ENCODE measurements at places on chromosomes 7 and 10. TPM values are rescaled to one million over a fixed set of nuclear protein-coding genes. Genes with fewer than 3 reads are reported as not detected.

- H3K4me3 ChIP-seq, result no peak overlapping the region
- H3K27me3 ChIP-seq, result no peaks in the 10 kb centered on the region
- no peak for DNase-seq
Measured at GRCh38 chr7:94154858-94155257, 150.7 kb upstream of the BET1 start.

DNA sequence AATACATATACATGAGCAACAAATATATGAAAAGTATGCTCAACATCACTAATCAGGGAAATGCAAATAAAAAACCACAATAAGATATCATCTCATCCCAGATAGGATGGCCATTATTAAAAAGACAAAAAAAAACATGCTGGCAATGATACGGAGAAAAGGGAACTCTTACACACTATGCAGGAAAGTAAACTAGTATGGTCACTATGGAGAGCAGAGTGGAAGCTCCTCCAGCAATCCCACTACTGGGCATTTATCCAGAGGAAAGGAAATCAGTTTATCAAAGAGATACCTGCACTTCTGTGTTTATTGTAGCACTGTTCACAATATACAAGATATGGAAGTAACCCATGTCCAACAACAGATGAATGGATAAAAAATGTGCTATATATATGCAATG, 217.5 kb downstream of the SDK1 start:
- H3K27ac ChIP-seq, result no peak overlapping the region
- H3K4me3 ChIP-seq, result no peak overlapping the region
- peaks cover 56% of the 10 kb centered on the region for H3K4me1 ChIP-seq

DNA sequence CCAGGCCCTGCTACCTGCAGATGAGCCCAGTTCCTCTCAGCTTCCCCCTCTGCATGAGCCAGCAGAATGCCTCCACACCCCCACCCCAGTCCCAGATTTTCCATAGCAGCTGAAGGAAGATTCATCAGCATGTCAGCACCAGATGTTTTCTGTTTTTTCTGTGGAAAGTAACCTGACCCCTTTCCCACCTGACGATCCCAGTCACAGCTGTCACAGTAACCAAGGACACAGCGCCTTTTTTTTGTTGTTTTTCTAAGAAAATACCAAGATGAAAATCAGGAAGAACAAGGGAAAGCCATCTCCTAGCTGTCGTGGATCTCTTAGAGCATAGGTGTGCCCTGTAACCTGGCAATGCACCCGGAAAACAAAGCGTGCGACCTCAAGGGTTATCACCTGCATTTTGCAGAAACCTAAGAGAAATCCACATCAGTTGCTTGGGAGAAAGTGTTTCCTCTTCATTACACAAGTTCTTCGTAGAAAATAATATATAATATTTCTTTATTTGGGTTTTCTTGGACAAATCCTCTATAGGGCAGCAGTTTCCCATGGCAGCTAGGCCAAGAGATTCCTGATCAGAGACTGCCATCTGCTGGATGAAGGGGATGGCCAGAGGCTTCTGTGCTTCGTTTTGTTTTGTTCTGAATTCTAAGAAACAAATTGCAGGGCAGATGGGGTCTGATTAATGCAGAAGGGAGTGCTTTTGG, 401.9 kb downstream of the TNS3 start:
- peaks cover 8% of the 10 kb centered on the region for H3K4me1 ChIP-seq
- peaks cover 13% of the 10 kb centered on the region for H3K27me3 ChIP-seq
- peak; percentile 53 for DNase-seq
- H3K36me3 ChIP-seq, result peaks cover 3% of the 10 kb centered on the region
- no peak overlapping the region for H3K27ac ChIP-seq

DNA sequence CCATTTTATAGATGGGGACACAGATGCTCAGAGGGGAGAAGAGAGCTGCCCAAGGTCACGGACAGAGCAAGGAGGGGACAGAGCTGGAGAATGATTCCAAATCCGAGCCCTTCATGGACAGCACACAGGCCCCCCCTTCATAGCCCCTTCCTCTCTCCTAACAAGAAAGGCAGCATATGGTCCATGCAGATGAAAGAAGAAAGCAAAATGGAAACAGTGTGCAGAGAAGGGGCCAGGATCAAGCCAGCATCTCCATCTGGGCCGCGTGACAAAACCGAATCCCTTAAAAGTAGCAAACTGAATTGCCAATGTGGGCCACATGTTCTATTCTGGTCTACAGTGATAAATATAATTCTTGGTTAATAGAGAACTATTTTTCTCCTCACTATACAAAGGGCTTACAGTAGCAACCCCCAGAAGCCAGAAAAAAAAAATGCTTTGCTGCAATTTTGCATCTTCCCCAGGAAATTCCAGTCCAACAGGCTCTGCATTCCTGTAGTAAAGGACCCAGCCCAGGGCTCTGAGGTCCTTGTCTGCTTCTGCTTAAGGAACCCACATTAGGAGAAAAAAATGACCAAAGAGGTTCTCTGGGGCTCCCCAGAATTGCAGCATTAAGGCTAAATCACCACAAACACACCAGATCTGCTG, 7.8 kb downstream of the CPXM2 start:
- peaks cover 2% of the 10 kb centered on the region for H3K4me1 ChIP-seq
- H3K27ac ChIP-seq, result no peak overlapping the region
- no peak overlapping the region for H3K4me3 ChIP-seq
- H3K36me3 ChIP-seq, result no peaks in the 10 kb centered on the region

DNA sequence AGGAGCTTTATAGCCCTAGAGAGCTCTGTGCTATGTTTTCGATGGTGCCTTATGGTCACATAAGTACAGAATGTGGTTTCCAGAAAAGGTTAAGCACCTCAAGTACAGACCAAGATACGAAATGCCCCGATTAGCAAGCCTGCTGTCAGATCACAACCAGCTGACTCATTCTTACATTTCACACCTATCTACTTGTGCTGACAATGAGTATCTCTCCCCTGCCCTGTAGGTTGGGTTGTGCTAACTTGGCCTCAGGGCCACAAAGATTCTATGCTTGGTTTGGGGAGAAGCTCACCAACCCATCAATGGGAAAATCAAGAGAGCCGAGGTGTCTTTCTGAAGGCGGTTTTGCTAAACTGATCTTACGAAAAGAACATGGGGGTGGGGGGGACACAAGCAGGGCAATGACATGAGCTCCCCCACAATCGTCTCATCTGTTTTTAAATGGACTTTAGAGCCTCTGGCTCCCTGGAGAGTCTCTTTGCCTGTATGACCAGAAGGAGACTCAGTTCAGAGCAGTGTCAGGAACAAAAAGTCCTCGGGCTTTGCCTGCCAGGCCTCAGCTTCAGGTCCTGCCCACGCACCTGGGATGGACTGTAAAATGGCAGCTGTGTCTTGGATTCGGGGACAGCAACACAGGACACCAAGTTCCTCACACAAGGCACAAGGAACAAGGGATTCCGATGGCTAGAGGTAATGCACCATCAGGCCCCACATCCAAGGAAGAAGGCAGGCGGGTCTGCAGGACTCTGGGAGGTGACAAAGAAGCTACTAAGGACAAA, 55.1 kb downstream of the FAM53B start:
- H3K4me1 ChIP-seq, result peaks cover 7% of the 10 kb centered on the region
- peaks cover 2% of the 10 kb centered on the region for H3K36me3 ChIP-seq
- DNase-seq, result no peak
- H3K27ac ChIP-seq, result peak overlapping the region; percentile 45

GRCh38 chr10:48667960-48668590, 16.6 kb upstream of the WDFY4 start:
- DNase-seq, result no peak
- peaks cover 27% of the 10 kb centered on the region for H3K27me3 ChIP-seq
- H3K4me1 ChIP-seq, result no peaks in the 10 kb centered on the region
- H3K36me3 ChIP-seq, result no peaks in the 10 kb centered on the region
- no peak overlapping the region for H3K4me3 ChIP-seq
- no peak overlapping the region for H3K27ac ChIP-seq

DNA sequence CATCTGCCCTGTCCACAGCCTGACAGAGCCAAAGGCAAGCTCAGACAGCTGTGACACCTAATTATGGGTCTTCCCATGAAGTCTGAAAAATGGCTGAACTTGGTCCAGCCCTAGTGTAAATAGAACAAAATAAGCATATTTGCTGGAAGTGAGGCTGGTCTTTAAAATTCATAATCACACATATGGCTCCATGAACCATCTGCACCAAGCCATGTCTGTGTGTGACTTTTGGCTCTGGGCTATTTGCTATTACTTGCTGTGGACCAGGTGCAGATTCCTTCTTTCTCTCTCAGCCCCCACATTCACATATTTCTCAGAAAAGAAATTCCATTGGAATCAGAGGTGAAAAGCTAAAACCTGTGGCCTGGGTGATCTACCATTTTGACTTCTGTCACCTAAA, 175.9 kb downstream of the PDE1C start:
- peaks cover 11% of the 10 kb centered on the region for H3K27me3 ChIP-seq
- DNase-seq, result no peak
- peaks cover 2% of the 10 kb centered on the region for H3K4me1 ChIP-seq
- no peak overlapping the region for H3K27ac ChIP-seq
- no peaks in the 10 kb centered on the region for H3K36me3 ChIP-seq

GRCh38 chr7:40644454-40645188, 509.8 kb downstream of the SUGCT start:
- no peaks in the 10 kb centered on the region for H3K36me3 ChIP-seq
- H3K4me3 ChIP-seq, result no peak overlapping the region
- DNase-seq, result no peak
- H3K4me1 ChIP-seq, result peaks cover 6% of the 10 kb centered on the region

DNA sequence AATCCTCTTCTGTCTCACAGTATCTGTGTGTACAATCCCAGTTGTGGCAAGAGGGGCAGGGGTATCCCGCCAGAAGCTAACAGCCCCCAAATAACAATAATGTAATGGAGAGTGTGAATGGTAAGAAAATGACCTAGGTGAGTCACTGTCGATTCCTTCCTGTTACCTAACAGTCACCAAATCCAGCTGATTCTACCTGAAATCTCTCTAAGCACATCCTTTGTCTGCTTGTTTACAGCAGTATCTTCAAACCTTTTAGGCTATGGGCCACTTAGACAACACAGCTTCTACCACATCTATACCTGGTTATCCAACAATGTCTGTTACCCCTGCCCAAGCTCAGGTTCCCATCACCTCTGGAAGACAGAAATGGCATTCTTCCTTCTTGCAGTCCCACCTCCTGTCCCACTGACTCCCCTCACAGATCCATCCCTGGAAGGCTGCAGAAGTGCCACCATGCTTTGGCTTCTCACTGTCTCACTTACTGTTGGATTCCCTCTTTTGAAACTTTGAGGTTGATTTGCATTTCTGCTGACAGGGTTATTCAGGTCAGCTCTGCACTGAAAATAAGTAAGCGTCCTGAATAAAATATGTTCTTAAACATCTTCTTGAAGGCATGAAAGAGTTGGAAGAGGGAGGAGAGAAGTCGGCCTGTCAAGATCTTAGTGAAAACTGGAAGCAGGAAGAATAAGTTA, 13.1 kb downstream of the PIP4K2A start:
- H3K27me3 ChIP-seq, result no peaks in the 10 kb centered on the region
- no peak overlapping the region for H3K4me3 ChIP-seq
- H3K4me1 ChIP-seq, result peaks cover 33% of the 10 kb centered on the region
- H3K27ac ChIP-seq, result no peak overlapping the region

- H3K27me3 ChIP-seq, result no peaks in the 10 kb centered on the region
- H3K27ac ChIP-seq, result no peak overlapping the region
- H3K4me3 ChIP-seq, result no peak overlapping the region
- no peak for DNase-seq
- H3K36me3 ChIP-seq, result no peaks in the 10 kb centered on the region
Measured at GRCh38 chr7:38477333-38477732, 153.8 kb downstream of the AMPH start.

- H3K4me1 ChIP-seq, result peaks cover 4% of the 10 kb centered on the region
- no peaks in the 10 kb centered on the region for H3K27me3 ChIP-seq
- H3K27ac ChIP-seq, result no peak overlapping the region
- DNase-seq, result no peak
Measured at GRCh38 chr7:31646942-31647341, 40.1 kb upstream of the PPP1R17 start.

DNA sequence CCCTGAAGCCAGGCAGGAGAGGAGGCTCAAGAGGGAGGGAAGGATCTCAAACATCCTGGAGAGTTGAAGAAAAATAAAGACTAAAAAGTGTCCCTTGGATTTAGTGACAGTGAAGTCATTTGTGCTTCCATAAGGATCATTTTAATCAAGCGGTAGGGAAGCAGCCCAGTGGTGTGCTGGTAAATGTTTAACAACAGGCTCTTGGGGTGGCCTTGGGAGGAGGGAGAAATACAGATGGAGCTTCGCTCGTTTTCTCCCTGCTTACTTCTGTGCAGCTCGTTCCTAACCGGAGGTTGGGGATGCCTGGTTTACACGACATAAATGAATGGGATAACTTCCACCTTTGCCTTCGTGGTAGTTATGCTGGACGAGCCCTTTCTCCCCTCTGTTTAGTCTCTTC, 140.0 kb downstream of the CAMK1D start:
- peaks cover 19% of the 10 kb centered on the region for H3K4me1 ChIP-seq
- no peak overlapping the region for H3K4me3 ChIP-seq
- DNase-seq, result no peak
- H3K27ac ChIP-seq, result no peak overlapping the region

- H3K4me1 ChIP-seq, result peaks cover 34% of the 10 kb centered on the region
- peak overlapping the region; percentile 75 for H3K4me3 ChIP-seq
- H3K27ac ChIP-seq, result peak overlapping the region; percentile 95
- no peaks in the 10 kb centered on the region for H3K27me3 ChIP-seq
- peak; percentile 30 for DNase-seq
Measured at GRCh38 chr10:29635711-29636144, 957 bp upstream of the SVIL start.

DNA sequence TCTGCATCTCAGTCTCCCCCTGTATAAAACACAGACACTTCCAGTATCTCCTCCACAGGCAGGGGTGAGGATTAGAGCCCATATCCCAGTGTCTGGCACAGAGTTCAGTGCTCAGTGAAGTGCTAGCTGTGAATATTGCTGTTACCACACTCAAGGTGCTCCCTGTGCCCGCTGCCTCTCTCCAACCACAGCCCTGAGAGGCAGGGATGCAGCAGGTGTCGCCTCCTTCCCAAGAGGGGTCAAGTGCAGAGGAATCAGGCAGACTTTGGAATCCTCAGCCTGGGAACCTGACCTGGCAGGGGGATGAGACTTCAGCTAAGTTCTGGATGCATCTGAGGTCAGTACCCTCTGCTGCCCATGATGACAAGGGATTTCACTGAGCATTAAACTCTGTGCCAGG, 163.1 kb downstream of the GFRA1 start:
- no peak overlapping the region for H3K4me3 ChIP-seq
- peaks cover 15% of the 10 kb centered on the region for H3K4me1 ChIP-seq
- no peak for DNase-seq
- H3K36me3 ChIP-seq, result no peaks in the 10 kb centered on the region

GRCh38 chr7:150961510-150962289, 16.4 kb downstream of the KCNH2 start:
- H3K4me3 ChIP-seq, result no peak overlapping the region
- no peak overlapping the region for H3K27ac ChIP-seq
- DNase-seq, result no peak
- peaks cover 22% of the 10 kb centered on the region for H3K27me3 ChIP-seq
- H3K36me3 ChIP-seq, result no peaks in the 10 kb centered on the region

Gene EN2
- not detected for total RNA-seq

Gene TET1
- 36.2 TPM for total RNA-seq

Gene C10orf90
- not detected for total RNA-seq

Gene NFE2L3
- 25.5 TPM for total RNA-seq

Gene RARRES2
- 20.2 TPM for total RNA-seq
